Pancreas (tissue), 10 donors: ENCODE measurements at places on chromosomes 5 and 9. TPM values are rescaled to one million over a fixed set of nuclear protein-coding genes. Genes with fewer than 3 reads are reported as not detected.

GRCh38 chr5:98066910-98067309 lies 706.6 kb upstream of the RGMB start:
- no peak for DNase-seq

DNA sequence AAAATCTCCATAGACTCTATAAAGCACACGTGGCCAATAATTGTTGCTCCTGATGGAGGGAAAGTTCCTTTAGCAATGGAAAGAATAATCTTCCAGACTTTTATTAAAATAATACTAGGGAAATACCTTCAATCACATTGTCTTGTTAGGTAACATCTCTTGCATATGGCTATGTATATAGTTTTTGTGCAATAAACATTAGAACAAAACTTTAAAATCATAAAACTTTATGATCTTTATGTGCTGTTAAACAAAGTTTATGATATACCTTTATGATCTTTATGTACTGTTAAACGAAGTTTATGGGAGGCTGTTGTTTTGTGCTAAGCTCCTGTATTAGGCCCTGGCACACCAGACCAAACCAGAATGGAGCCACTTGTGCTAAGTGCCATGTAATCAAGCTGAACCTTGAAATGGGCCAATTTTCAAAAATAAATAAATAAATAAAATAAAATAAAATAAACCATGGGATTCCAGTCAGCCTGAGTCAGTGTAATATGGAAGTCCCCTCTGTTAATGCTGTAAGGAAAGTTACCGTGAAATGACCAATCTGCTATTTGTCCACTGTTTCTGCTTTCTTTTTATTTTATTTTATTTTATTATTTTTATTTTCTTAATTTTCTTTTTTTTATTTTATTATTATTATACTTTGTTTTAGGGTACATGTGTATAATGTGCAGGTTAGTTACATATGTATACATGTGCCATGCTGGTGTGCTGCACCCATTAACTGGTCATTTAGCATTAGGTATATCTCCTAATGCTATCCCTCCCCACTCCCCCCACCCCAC lies 431.3 kb downstream of the SPATA31D1 start:
- no peak for DNase-seq

The IFNA2 gene
- not detected for total RNA-seq

GRCh38 chr9:127079446-127080140 lies 42.8 kb downstream of the ANGPTL2 start:
- no peak for DNase-seq

DNA sequence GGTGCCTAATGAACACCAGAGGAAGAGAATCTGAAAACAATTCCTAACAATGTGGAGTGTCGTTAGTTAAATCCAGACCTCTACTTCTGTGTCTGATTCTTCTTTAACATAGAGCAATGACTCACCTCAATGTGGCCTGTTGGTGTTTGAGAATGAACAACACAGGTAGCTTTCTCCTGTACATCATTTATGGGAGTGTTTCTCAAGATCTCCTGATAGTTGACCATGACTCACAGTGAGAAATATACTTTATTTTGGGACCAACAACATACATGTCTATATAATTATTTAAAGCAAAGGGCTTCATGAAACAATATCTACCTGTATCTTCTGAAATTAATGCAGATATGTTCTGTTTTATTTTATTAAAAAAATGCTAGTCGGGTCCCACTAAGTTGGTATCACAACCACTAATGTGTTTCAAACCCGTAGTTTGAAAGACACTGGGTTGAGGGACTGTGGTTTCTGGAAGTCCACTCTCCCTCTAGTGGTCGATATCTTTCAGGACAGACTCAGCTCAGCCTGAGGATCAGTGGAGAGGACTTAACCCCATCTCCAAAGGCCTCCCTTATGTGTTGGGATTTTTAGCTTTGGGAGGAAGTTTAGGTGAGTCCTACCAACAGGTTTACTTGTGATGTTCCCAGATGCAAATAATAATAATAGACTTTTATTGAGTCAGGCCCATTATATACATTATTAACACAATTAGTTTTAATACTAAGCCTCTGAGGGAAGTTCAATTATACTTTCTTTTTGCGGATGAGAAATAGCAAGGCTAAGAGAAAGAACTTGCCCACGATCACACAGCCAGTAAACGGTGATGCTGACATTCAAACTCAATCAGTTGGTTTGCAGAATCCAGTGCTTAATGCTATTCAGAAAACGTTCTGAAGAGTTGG lies 70.0 kb upstream of the KLF9 start:
- peak; percentile 38 for DNase-seq

The EDIL3 gene
- total RNA-seq, result 4.2 TPM

DNA sequence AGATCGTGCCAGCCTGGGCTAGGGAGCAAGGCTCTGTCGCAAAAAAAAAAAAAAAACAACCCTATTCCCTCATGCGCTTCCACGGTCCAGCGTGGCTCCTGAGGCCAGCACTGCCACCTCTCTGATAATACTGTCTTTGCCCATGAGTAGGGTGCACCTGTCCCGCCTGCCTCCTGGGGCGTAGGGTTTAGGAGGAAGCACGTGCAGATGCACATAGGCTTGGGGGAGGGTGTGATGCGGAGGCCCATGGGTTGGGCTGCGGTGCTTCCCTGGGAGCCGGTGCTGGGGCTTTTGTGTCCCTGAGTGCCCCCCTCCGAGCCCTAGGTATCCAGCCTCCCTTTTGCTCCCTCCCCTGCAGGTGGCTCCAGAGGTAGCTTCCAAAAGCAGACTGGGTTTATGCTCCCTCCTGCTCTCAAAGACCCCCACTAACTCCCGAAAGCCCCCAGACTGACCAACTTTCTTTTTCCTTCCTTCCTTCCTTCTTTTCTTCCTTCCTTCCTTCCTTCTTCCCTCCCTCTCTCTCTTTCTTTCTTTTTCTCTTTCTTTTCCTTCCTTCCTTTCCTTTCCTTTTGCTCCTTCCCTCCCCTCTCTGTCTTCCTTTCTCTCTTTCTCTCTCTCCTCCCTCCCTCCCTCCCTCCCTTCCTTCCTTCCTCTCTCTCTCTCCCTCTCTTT lies 12.8 kb downstream of the FGFR4 start:
- no peak for DNase-seq

DNA sequence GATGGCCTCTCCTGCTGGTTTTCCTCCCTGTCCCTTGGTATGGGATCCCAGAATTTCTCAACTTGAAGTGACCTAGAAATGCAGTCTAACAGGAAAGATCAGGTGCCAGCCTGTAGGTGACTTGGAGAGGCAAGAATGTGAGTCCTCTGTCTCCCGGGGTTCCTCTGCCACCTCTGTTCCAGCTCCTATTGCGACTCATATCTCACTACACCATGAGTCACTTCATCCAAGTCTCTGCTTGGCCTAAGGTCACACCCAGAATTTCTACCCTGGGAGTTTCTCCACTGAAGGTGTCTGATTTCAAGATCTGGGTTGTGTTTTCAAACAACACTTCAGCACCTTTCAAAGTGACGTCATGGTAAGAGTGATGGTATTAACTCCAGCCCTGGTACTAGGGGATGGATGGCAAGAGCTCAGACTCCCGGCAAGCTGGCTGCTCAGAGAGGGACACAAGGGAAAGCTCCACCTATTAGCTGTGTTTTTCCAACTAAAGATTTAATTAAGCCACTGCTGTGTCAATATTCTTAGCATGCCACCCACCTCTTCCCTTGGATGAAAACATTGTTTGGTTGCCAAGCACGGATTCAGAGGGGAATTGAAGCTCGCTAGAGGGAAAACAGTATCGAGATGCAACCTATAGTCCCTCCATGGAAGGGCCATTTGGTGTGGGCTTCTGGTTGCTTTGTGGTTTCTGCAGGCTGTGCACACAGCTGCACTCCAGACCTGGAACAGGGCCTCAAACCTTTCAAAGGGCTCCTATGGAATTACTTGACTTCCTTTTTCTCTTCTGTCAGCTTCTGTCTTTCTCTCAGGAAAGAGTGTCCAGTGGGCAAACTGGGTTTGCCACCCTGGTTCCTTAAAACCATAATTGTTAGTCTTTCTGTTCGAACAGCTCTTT lies 205.7 kb downstream of the GAS1 start:
- no peak for DNase-seq

GRCh38 chr9:19117039-19117716 lies 10.1 kb downstream of the PLIN2 start:
- no peak for DNase-seq

DNA sequence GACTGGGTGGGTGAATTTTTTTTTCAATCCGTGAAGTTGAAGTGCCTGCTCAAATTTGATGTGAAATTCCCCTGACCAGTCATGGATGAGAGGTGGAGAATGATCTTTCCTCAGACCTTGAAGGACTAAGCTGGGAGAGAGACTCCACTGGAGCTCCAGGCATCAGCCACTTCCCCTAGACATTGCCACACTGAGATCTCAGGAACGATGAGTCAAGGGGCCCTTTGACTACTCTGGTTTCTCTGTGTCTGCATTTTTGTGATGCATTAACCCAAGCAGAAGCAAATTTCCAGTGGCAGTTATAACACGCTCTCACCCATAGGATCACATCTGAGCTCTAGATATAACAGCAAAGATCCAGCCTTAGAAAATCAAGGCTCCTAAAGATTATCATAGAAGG lies 171.2 kb upstream of the KIF2A start:
- DNase-seq, result no peak

The PIP5K1B gene
- total RNA-seq, result 6.4 TPM

DNA sequence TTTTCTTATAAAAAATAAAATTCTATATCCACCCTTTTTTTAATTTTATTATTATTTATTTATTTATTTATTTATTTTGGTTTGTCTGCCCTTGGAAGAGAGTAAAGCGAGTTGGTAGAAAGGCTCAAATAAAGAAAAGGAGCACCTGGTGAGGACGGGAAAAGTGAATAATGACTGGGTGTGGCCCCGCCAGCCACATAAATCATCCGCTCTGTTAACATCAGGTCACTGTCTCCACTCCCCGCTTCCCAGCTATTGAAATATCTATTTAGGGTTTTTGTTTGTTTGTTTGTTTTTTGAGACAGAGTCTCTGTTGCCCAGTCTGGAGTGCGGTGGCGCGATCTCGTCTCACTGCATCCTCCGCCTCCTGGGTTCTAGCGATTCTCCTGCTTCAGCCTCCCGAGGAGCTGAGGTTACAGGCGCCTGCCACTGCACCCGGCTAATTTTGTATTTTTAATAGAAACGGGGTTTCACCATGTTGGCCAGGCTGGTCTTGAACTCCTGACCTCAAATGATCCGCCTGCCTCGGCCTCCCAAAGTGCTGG lies 844 bp downstream of the POLR3G start:
- no peak for DNase-seq

The CD180 gene
- 0.04 TPM for total RNA-seq

The GRM6 gene
- total RNA-seq, result not detected

DNA sequence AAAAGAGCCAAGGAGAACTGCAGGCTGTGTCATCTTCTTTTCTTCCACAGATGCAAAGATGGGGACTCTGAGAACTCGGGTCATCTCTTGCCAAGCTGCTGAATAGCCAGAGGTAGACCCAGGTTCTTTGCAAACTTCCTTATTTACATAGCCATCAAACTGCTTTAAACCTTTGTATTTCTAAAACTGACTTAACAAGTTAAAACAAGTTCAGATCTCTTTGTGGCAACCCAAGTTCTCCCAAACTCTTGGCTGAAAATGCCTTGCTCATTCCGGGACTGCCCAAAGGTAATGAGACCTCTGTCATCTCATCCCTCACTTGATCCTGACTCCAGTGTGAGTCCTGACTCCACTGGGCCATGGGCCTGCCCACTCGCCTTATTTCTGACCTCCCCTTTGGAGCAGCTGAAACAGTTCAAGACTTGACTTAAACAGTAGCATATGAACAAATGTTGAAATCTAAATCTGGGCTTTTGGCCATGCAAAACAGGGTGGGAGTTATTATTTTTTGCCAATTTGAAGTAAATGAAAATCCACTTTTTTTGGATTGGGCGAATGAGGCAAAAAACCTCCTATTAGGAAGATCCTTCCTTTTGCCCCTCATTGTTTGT lies 50.6 kb downstream of the FBXL7 start:
- no peak for DNase-seq

DNA sequence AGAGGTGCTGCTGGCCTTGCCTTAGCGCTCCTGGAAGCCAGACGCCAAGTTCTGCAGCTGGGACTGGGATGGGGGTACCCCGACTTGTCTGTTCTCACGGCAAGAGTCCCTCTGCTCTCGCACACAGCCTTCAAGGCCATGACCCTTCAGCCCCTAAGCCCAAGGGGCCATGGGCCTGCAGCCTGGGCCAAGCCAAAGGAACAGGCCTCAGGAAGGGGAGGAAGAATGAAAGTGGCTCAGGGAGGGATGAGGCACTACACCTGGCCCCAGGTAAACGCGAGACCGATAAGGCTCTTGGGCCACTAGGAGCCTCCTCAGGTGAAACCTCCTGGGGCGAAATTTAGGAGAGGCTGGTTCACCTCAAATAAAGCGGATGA lies 3.9 kb downstream of the EBF1 start:
- DNase-seq, result no peak

DNA sequence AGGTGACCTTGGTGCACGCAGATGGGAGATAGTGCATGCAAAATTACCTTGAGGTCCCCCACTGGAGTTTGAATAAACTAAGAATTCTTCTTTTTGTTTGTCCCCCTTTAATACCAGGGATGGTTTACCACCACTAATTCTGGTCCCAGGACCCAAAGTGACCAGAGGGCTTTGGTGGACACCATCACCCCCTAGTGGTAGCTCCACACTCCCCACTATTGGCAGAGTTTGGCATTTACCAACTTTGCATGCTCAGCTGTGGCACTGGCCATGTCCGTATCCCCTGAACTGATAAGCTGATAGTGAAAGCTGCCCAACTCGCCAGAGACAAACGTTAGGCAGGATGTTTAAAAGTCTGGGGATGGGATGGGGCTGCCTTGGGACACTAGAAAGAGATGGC lies 3.3 kb downstream of the ASTN2 start:
- DNase-seq, result peak; percentile 67

- no peak for DNase-seq
These were observed 33.0 kb downstream of the FAM240B start for GRCh38 chr9:38686933-38687332.

DNA sequence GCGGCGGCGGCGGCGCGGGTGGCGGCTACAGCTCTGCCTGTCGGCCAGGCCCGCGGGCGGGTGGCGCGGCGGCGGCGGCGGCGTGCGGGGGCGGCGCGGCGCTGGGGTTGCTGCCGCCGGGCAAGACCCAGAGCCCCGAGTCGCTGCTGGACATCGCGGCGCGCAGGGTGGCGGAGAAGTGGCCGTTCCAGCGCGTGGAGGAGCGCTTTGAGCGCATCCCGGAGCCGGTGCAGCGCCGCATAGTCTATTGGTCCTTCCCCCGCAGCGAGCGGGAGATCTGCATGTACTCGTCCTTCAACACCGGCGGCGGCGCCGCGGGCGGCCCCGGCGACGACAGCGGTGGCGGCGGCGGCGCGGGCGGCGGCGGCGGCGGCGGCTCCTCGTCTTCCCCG lies 296 bp downstream of the ZSWIM6 start:
- peak; percentile 49 for DNase-seq

DNA sequence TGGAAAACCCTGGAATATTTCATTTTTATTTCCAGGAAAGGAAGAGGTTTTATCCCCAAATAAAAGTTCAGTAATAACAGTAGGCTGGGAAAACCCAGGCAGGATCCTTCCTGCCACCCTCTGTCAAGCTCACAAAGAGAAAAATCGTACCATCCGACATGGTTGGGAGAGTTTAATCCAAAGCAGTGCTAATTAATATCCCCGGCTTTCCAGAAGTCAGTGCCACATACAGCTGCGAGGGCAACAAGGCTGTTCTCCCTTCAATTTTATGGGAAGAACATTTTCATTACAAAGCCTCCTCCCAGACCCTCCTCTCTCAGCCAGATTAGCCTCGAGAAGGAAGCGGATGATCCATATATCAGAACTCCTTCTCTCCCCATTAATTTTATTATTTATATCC lies 95.5 kb downstream of the PAX5 start:
- no peak for DNase-seq

GRCh38 chr9:13862654-13863053 lies 451.3 kb downstream of the NFIB start:
- DNase-seq, result no peak
